ENCODE measurements at places on chromosomes 12 and 14.

DNA sequence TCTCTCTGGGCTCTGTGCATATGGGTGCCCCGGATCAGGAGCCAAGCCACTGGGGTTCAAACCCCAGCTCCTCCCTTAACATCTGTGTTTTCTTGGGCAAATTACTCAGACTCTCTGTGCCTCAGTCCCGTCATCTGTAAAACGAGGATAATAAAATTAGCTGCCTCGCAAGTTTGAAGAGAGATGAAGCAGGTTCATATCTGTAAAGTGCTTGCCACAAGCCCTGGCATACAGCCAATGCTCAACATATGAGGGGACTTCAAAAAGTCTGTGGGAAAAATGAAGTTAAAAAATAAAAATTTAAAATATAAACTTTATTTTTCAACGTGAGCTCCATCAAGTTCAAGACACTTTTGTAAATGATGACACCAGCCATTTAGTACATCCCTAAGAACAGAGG is 276.7 kb downstream of the FOXN3 start:
- DNase-seq, result no peak

DNA sequence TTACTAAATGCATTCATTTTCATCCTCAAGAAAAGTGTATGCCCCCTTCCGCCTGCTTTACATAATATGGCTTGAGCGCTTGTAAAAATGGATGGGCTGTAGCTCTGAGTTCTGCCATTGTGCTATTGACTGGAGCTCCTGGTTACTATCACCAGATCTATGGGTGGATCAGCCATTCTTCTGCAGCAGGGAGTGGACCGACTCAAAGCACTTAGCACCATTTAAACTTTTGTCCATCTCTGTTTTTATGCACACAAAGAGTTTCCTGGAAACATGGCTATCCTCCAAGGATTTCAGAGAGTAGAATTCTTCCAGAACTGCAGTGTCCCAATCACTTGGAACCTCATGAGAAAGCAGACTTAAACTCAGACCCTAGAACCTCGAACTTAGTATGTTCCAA is 4.5 kb upstream of the NUMB start:
- DNase-seq, result no peak

DNA sequence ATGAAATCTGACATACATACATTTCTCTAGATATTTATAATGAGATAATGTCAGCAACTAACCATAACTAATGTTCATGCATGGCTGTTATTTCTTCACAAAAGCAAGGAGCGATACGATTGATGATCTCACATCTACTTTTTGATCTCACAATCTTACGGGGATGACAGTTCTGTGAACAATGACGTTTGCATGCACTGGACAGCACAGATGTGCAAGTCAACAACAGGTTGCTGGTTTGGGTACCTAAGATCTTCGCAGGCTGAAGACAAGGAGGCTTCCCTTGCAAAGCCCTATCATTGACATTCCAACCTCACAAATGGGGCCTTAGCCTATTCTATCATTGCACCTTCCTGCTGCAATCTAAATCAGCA is 53.6 kb downstream of the C12orf42 start:
- DNase-seq, result no peak

DNA sequence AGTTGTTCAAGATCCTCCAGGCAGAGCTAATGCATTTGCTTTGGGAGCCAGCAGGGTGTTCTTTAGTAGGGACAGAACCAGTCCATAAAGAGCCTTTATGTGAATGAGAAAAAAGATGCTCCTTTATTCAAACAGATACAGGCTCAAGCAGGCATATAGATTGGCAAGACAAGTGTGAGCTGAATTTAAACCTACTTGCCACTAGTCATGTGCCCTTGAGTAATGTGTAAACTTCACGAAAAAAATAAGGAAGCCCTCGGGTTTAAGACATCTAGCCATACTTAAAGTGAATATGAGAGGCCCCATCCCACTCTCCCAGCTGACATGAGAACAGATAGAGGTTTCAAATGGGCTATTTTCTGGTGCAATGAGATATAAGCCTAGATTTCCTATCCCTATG is 43.1 kb upstream of the STRAP start:
- peak; percentile 20 for DNase-seq

- no peak for DNase-seq
Observed at GRCh38 chr14:93269341-93270068, 62.4 kb downstream of the UBR7 start.

DNA sequence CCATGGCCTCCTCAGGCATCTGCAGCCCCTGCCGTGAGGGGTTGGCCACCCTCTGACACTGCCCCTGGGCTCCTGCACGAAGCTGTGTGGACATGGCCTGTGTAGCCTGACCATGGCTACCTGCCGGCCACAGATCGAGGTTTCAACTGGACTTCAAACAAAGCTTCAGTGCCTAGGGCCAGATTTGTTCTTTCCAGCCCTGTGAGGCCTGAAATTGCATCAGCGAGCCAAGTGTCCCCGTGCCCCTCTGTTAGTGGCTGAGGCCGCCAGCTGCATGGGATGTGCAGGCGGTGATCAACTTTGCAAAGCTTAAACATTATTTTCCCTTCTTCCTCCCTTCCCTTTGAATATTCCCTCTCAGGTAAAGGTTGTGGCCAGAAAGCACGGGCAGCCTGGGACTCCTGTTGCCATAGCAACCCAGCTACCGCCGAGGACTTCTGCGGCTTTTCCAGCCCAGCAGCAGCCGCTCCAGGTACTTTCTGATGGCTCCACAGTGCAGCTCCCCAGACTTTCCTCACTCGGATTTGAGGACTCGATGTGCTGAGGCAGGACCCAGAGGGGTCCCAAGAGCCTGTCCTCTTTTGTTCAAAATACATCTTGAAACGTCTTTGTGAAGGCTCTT is 35.8 kb downstream of the DDX51 start:
- DNase-seq, result no peak

- DNase-seq, result no peak
Observed at GRCh38 chr12:120914794-120915193, 10.6 kb upstream of the SPPL3 start.

Data from MV-4-11 (cell line).